ENCODE measurements at places on chromosomes 1 and 21. TPM values are rescaled to one million over a fixed set of nuclear protein-coding genes. Genes with fewer than 3 reads are reported as not detected.

DNA sequence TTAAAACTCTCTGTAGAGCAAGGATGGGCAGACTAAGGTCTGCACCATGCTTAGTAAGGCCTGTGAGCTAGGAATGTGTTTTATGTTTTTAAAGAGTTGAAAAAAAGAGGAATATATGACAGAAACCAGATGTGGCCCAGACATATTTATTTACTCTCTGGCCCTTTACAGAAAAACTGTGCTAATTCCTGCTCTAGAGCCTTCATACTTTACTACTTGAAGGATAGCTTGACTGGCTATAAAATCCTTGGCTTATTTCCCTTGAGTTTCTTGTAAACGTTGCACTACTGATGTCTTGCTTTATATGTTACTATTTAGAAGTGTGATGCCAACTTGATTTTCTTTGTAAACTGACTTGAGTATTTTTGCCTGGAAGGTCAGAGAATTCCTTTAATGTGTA is 33.5 kb downstream of the CTBS start:
- no peak for DNase-seq

DNA sequence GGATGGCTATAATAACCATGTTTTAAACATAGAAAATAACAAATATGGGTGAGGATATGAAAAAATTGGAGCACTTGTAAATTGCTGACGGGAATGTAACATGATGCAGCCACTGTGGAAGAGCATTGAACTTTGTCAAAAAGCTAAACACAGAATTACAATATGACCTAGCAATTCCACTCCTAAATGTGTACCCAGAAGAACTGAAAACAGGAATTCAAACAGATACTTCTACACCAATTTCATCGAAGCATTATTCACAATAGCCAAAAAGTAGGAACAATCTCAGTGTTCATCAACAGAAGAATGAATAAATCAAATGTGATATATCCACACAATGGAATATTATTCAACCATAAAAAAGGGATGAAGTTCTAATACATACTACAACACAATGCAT is 32.7 kb upstream of the COA6 start:
- no peak for DNase-seq

- no peak for DNase-seq
These were observed 11.3 kb downstream of the GRIK1 start for GRCh38 chr21:29928537-29928936.

The C1orf105 gene
- 24.4 TPM for total RNA-seq

Measured in tongue (tissue), 3 donors.